ENCODE measurements at places on chromosomes 6 and 20. TPM values are rescaled to one million over a fixed set of nuclear protein-coding genes. Genes with fewer than 3 reads are reported as not detected.

Gene SIRPB2
- 0.36 TPM for total RNA-seq

DNA sequence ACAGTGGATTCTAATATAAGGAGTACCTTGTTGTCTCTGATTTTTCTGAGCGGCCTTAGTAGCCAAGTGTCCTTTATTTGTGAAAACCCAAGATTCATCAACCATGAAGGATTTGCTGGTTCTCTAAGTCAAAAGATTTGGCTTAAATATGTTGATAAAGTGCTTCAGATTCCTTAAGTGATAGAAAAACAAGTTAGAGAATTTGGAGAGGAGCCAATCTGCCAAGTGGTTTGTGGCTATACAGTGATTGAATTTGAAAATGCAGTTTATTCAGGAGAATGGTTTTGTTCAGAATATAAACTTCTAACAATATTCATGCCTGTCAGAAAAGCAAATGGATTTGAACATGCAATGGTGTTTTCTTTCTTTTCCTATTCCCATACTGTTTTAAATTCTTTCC is 54.8 kb downstream of the CAP2 start:
- H3K36me3 ChIP-seq = no peaks in the 10 kb centered on the region
- H3K27ac ChIP-seq = no peak overlapping the region
- DNase-seq = no peak

Gene VSX1
- not detected for total RNA-seq

DNA sequence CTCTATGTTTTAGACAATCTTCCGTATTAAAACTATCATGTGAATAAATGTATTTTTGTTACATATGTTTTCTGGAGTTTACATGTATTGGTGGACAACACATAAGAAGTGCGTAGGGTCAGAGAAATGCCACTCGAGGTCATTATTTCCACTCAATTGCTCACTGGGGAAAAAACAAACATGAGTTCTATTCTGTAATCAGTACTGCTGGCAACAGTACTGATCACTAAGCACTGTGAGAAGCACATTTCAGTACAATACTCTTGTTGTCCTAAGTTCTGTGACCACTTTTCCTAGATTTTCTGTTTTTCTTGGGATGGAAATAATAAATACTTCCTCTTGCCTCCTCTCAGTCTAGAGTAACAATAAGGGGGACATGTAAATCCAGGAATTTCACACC is 44.5 kb downstream of the UST start:
- no peak for DNase-seq
- H3K4me1 ChIP-seq = no peaks in the 10 kb centered on the region
- H3K4me3 ChIP-seq = no peak overlapping the region
- H3K27ac ChIP-seq = no peak overlapping the region
- H3K27me3 ChIP-seq = no peaks in the 10 kb centered on the region
